ENCODE measurements at places on chromosomes 7 and 10. TPM values are rescaled to one million over a fixed set of nuclear protein-coding genes. Genes with fewer than 3 reads are reported as not detected.

FAM24B gene
- total RNA-seq, result 9.7 TPM

ZNF25 gene
- total RNA-seq, result 7.7 TPM

CPED1 gene
- 0.27 TPM for total RNA-seq

OR9A2 gene
- not detected for total RNA-seq

PTPRE gene
- total RNA-seq, result 40.2 TPM

Measured in endothelial cell of coronary artery (primary cell).